ENCODE measurements at places on chromosomes 4 and X.

- no peak for DNase-seq
Measured at GRCh38 chr4:112706840-112707207, 69.9 kb downstream of the LARP7 start.

DNA sequence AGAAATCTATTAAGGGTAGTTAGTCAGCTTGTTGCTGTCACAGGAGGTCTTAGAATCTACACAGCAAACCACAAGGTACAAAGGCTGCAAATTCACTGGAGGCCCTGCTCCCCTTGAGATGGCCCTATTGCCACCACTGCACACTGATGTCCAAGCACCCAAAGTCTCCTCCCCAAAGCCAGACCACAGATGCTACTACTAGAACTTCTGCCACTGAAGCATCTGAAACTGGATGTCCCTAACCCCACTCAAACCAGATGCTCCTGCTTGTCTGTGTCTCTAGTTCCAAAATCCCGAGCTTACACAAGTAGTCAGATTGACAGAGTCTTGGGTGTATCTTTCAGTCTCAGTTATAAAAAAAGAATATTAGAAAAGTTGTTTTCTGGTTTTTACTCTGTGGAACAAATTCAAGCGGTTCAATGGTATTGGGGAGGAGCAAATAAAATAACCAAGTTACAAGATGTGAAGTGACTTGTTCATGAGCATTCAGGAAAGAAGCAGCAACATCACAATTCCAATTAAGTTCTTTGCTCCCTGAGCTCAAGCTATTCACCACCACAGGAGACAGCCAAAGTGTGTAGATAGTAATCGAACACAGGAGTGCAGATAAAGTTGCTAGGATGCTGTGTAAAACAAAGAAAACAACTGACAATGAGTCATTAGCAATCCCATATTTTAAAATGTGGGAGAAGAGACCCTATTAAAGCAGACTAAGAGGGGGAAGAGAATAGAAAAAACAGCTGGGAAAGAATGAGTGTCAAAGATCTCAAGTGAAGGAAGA is 352.3 kb downstream of the PDGFC start:
- DNase-seq, result no peak

DNA sequence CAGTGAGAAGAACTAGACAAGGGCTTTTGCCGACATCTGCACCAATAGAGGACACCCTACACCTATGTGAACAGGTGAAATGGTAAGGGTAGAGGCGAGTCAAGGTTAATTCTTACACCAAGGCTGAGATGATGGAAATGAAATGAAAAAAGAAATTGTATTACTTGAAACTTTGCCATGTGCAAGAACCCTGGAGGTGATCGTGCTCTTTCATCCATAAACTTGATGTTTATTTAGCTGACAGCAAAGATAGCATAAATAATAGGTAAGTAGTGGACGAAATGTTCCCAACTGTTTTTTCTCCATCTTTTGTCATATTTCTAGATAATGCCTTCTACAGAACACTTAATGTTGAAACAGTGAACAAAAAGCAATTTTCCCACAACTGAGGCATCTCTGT is 162.5 kb downstream of the BANK1 start:
- no peak for DNase-seq

- no peak for DNase-seq
Measured at GRCh38 chrX:1400049-1400448, 8.1 kb upstream of the SLC25A6 start.

DNA sequence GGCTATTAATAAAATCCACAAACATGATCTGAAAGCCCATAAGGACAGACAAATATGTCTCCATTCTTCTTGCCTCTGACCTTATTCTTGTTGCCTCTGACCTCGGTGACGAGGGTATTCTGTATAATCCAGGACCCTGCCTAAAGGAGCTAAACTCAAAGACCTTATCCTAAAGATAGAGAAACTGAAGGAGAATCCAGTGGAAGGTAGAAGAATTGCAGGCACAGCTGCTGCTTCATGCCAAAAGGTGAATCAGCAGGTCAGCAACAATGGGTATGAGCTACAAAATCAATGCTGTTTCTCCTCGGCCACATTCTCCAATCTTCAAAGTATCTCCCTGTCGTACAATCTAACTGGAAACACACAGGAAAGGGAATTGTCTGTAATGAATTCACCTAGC is 71.4 kb downstream of the INTS6L start:
- no peak for DNase-seq

DNA sequence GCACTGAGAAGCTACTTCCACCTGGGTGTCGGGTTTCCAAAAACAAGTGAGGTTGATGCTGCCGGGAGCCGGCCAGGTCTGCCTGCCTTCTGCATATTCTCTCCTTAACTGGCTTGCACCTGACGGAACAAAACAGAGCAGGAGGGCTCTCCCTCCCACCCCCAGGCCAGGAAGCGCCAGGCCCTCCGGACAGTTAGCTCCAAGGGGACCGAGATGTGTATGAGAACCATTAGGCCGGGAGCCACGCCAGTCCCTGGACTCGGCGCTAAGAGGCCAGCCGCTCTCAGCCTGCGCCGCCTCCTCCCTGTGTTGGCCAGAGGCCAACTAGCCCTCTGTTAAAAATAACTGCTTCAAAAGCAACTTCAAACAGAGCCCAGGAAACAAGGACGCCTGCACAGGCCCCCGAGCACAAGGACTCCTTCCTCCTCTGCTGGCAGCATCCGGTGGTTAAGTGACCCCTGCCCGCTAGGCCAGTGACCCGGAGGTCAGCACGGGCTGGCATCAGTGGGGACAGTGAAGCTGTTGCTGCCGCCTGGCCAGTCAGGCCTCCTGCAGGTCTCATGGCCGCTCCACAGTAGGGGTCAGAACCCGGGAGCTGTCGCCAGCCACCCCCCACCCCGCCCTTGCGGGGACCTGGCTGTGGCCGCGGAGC is 107.9 kb downstream of the ABLIM2 start:
- DNase-seq, result no peak

DNA sequence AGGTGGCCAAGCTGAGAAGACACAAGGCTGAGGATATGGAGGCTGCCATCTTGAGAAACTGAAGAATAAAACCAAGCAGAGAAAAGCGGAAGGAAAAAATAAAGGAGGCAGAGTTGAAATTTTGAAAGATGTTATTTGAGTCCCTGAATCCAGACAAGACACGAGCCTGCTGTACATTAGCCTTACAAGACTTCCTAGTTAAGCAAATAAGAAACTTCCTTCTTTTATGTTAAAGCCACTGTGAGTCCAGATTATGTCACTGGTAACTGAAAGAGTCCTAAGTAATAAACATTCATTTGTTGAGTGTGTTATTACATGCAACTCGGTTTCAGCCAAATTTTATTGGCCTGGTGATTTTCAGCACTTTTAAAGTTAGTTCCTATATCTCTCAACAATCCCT is 30.4 kb downstream of the DRD5 start:
- no peak for DNase-seq

DNA sequence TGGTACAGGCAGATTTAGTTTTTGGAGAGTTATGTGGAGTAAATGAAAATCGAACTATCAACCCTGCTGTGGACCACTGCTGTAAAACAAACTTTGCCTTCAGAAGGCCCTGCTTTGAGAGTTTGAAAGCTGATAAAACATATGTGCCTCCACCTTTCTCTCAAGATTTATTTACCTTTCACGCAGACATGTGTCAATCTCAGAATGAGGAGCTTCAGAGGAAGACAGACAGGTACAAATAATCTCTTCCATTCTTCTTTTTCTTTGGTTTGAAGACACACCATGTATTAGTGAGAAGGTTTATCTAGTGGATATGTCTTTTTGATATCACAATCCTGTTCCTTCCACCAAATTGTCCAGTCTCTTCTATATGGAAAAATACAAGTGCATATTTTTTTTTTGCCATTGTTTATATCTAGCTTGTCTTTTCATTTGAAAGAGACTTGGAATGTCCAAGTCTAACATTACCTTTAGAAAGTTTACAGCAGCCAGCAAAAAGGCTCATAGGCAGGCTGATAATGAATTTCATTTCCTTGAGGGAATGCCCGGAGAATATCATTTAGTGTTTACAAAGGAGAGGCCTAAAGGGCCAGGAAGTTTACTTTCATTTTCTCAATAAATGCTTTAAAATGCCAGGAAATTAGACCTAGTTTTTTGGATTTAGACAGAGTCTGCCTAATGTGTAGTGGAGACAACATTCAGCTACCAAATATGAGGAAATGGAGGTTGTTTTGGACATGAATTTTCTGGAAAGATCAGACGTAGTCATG is 18.6 kb downstream of the AFM start:
- DNase-seq, result no peak

DNA sequence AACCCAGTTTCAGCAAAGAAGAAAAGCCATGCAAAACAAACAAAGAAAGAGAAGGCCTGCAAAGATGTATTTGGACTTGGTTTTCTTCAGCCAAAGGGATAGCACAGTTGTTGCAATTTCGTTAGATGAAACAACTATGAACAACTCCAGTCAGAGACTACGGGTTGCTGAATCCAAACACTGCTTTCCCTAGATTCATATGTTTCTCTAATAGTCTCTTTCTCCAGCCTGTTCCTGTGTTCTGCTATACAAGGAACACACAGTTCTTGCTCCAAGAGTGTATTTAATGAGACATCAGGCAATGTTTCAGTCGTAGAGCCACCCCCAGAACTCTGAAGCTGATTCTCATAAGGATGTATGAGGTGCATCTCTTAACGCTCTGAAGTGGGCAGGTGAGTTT is 162.5 kb upstream of the TBL1X start:
- no peak for DNase-seq

DNA sequence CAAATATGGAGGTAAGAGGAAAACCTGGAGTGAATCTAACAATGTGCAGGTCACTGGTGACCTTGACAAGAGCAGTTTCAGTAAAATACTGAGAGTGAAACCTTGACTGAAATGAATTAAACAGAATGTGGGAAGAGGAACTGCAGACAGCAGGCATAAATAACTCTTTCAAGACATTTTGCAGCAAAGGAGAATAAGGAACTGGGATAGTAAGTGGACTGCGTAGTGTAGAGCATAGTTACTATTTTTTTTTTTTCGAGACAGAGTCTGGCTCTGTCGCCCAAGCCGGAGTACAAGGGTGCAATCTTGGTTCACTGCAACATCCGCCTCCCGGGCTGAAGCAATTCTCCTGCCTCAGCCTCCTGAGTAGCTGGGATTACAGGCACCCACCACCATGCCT is 24.0 kb downstream of the RBMX start:
- no peak for DNase-seq

DNA sequence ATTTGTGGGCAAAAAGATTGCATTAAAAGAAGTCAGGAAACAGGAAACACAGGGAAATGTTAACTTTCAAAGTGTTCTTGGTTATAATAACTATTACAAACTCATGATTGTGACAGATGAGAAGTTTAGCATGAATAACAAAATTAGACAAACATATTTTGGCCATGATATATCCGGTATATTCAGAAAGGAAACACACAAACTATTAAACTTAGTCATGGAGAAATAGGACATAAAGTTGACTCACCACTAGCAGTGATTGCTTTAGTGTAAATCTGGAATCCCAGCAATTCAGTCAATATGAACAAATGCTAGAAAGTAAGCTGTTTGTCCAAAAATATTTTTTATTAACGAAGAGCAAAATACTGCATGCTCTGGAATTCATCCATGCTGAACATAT is 1299.9 kb downstream of the C4orf33 start:
- no peak for DNase-seq

DNA sequence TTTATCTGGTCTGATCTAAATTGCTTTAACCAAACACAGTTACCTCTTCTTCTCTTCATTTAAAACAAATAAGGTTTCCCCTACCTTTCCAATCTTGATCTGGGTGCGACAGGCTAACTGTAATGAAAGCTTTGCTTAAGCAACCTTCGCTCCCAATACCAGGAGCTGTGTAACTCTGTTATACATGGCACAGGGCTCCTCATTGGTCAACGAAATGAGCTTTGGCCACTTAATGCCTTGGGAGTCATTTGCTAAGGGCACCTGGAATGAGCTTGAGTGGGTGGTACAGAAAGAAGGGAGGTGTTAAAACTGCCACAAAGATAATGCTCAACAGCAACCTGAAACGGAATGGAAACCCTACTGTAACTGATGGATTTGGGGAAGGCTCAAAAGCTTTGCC is 140.5 kb downstream of the CHRNA9 start:
- no peak for DNase-seq

All from endothelial cell (in vitro differentiated cells).